HCT116 (cell line): ENCODE measurements at places on chromosomes 16 and 17. TPM values are rescaled to one million over a fixed set of nuclear protein-coding genes. Genes with fewer than 3 reads are reported as not detected.

The ITGAD gene
- 0.12 TPM for total RNA-seq

The NHLRC4 gene
- 0.22 TPM for total RNA-seq

The PRCD gene
- total RNA-seq: not detected

The TP53TG3 gene
- not detected for total RNA-seq

The CCR7 gene
- 0.69 TPM for total RNA-seq

The KRT9 gene
- 0.15 TPM for total RNA-seq

The ABCA9 gene
- total RNA-seq: not detected

DNA sequence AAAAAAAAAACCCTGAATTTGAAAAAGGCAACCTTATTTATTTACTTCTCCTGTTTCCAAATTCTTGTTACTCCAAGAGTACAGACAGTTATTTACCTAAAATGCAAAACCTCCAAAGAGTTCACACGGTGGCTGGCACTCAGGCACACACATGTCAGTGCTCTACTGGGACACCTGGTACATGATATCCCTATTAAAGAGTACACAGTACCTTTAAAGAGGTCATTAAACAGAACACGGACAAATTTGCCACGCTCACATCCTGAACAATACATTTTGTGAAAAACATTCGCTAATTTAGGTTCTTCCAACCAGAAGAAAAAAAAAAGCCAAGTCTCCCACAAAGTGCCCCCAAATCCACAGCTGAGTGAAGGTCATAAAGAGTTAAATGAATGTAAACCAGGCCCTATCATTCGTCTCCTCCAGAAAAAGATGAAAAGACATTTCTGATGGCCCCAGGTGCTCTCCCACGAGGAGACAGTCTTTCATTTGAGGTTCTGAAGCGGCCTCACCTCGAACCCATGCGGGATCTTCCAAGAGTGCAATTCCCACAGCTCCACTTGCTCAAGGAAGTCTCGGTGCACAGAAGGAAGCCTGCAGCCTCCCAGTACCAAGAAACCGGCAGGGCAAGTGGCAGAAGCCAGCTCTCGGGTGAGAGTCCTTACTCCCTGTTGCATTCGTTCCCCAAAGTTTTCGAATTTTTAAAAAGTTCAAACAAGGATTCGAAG lies 993 bp downstream of the ERN1 start:
- peak overlapping the region; percentile 74 for H3K27ac ChIP-seq
- peak overlapping the region; percentile 56 for H3K4me3 ChIP-seq
- H3K27me3 ChIP-seq: no peaks in the 10 kb centered on the region
- no peak for DNase-seq
- peaks cover 20% of the 10 kb centered on the region for H3K4me1 ChIP-seq
- H3K36me3 ChIP-seq: no peaks in the 10 kb centered on the region

- no peak for DNase-seq
- no peaks in the 10 kb centered on the region for H3K27me3 ChIP-seq
- H3K4me1 ChIP-seq: peaks cover 15% of the 10 kb centered on the region
- no peaks in the 10 kb centered on the region for H3K36me3 ChIP-seq
Observed at GRCh38 chr17:66712453-66712852, 122.5 kb upstream of the CACNG5 start.

GRCh38 chr17:64161380-64162176 lies 31.6 kb upstream of the ERN1 start:
- no peaks in the 10 kb centered on the region for H3K36me3 ChIP-seq
- H3K27me3 ChIP-seq: no peaks in the 10 kb centered on the region
- H3K27ac ChIP-seq: no peak overlapping the region
- DNase-seq: no peak
- H3K4me3 ChIP-seq: no peak overlapping the region
- H3K4me1 ChIP-seq: peaks cover 6% of the 10 kb centered on the region; the same call in 1 of the 2 replicates

DNA sequence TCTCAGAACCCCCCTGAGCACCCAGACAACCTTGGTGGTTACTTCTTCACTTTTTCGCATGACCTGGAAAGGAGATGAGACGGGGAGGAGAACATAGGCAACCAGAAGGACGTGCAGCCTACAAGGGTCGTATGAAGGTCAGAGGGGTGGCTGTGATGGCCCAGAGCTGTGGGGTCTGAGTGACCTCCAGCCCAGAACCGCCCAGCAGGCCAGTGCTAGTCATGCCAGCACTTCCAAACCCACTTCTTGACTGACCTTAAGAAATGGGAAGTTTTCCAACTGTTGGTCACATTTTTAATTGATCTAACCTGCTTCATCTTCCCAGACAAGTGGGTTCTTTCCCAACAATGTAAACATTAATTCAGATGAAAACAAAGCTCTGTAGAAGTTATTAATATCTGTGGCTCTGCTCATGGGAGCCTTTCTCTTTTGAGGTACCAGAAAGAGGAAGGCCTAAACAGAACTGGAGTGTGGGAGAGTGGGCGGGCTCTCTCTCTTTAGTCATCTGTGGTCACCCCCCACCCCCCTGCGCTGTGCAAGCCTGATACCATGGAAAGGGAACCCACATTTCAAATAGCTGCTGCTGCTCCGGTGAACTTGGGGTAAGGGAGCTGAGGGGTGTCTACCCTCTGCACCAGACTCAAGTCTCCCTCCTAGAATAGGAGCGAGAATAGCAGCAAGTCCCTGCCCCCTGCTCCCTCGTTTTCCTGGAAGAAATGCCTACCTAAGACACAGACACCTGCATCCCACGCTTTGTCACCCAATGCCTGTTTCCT lies 101.6 kb downstream of the RAB11FIP4 start:
- no peaks in the 10 kb centered on the region for H3K27me3 ChIP-seq
- H3K36me3 ChIP-seq: no peaks in the 10 kb centered on the region
- H3K4me1 ChIP-seq: peaks cover 54% of the 10 kb centered on the region
- H3K27ac ChIP-seq: no peak overlapping the region

DNA sequence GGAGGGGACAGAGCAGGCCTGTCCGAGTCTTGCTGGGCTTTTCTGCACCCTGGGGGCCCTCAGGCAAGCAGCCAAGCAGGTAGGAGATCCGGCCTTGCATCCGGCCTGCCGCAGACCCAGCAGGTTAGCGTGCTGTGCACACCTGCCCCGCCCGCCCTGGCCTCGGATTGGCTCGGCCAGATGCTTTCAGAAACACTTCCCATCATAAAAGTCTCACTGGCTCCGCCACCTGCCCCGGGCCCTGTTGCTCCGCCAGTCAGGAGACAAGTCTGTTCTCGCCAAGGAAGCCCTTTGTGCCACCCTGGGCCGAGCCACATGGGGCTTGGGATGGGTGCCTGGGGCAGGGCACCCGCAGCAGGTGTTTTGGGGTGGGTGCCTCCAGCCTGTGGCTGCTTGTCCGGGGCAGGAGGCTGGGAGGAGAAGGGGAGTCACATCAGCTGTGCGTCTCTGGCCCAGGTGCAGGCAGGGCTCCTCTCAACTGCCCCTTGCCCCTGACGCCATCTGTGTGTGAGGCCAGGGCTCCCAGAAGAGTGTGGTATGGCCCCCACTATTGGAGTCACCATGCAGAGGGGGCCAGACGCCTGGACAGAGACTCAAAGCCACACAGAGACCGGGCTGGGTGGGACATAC lies 228.2 kb upstream of the GSE1 start:
- H3K4me1 ChIP-seq: peaks cover 5% of the 10 kb centered on the region; the same call in 1 of the 2 replicates
- DNase-seq: no peak
- H3K27ac ChIP-seq: peak overlapping the region; percentile 12; the same call in 1 of the 2 replicates
- no peaks in the 10 kb centered on the region for H3K36me3 ChIP-seq
- H3K4me3 ChIP-seq: no peak overlapping the region

DNA sequence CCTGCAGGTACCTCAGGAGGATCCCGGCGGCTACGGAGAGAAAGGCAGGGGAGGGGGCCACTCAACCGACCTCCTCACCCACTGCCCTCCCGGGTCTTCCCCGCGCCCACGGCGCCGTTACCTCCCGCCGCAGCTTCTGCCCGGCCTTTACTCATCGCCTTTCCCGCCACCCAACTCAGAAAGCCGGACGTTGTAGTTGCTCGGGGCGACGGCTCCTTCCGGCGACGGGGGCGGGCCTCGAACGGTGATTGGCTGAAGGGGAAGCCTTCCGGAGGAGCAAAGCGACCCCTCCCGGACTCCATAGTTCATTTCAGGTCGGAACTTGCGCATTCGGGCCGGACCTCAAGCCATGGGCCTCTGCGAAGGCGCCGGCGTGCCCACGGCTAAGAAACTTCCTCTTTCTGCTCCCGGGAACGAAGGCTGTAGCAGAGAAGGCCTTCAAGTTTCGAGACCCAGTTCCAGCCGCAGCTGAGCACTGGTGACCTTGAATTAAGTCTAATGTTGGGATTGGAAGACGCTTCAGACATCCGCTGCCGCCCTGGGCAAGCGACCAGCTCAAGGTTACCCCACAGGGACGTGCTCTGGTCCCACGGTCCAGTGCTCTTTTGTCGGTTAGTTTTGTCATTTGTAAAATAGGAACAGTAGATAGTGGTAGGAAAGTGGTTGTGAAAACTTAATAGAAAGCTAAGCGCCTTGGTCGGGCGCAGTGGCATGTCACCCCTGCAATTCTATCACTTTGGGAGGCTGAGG lies at the start of gene PSMC3IP:
PSMC3IP (minus strand) TSS at position 198 of the 750 bp plus-strand sequence; CDS start at position 155, 43 bp downstream.
- H3K27ac ChIP-seq: peak within 1 kb of the TSS; percentile 95
- peak; percentile 87 for DNase-seq
- H3K27me3 ChIP-seq: no peaks in the 10 kb centered on the region
- peak within 1 kb of the TSS; percentile 99 for H3K4me3 ChIP-seq
- H3K4me1 ChIP-seq: peaks cover 15% of the 10 kb centered on the region

DNA sequence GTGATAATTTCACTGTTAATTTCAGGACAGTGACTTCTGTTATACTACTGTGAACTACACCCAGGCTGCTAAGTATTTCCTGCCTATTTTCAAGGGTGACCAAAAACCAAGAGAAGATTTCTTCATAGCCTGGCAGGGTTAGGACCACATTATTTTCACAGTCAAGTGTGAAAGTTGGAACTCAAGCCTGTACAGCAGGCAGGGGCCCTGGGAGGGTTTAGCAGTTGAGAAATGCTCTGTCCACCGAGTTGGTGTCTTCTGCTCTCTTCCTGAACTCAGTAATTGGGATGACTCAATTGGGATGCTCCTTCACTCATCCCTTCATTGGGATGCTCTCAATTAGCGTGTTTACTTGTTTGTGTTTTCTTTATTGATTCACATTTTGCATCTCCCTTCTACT lies 347.3 kb upstream of the CDH11 start:
- H3K4me3 ChIP-seq: no peak overlapping the region
- no peak overlapping the region for H3K27ac ChIP-seq
- H3K36me3 ChIP-seq: no peaks in the 10 kb centered on the region
- no peak for DNase-seq
- no peaks in the 10 kb centered on the region for H3K4me1 ChIP-seq
- H3K27me3 ChIP-seq: no peaks in the 10 kb centered on the region

DNA sequence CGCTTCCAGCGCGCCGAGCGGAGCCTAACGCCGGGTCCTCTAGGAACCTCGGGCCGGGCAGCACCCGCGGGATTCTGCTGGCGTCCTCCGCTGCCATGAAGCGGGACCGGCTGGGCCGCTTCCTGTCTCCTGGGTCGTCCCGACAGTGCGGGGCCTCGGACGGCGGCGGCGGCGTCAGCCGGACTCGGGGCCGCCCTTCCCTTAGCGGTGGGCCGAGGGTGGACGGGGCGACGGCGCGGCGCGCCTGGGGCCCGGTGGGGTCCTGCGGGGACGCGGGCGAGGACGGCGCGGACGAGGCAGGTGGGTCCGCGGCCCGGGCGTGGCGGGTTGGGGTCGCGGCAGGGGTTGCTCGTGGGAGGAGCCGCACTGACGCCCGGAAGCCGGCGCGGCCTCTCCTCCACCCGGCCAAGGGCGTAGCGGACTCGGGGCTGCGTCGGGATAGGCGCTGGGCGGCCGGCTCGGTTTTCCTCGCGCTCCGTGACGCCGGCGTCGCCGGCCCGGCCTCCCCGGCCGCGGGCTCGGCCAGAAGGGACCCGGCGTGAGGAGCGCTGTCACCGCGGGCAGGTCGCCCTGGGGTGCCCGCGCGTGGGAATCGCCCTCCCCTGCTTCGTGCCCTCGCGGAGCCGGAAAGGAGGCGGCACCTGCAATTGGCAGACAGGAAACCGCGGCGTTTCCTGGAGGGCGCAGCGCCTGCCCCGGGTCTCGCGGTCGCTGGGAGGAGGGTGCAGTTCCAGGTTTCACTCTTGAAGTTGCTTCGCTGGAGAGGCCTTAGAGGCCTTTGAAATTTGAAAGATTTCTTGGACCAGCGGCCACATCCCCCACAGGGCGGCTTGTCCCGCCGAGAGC lies 432 bp downstream of the ZNF276 start:
- DNase-seq: no peak
- H3K27ac ChIP-seq: peak overlapping the region; percentile 97
- H3K36me3 ChIP-seq: peaks cover 23% of the 10 kb centered on the region; the same call in 1 of the 2 replicates
- no peaks in the 10 kb centered on the region for H3K27me3 ChIP-seq
- H3K4me3 ChIP-seq: peak overlapping the region; percentile 88

DNA sequence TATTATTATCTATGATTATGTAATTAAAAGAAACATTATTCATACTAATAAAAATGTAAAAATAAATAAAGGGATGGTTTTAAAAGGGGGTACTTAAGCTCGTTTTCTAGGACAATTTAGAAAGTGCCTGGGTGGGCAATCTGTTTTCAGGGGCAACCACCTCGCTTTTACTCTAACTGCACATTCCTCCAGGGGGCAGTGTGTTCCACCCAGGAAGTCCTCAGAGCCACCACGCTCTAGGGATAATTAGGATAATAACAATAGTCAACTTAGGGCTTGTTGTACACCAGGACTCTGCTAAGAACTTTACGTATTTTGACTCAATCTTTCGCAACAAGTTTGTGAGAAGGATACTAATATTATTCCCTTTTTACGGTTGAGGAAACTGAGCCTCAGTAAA lies 396.7 kb upstream of the MAF start:
- no peaks in the 10 kb centered on the region for H3K4me1 ChIP-seq
- H3K4me3 ChIP-seq: no peak overlapping the region
- no peak for DNase-seq
- H3K27ac ChIP-seq: no peak overlapping the region
- no peaks in the 10 kb centered on the region for H3K27me3 ChIP-seq

- peaks cover 9% of the 10 kb centered on the region; the same call in 1 of the 2 replicates for H3K36me3 ChIP-seq
- no peaks in the 10 kb centered on the region for H3K27me3 ChIP-seq
- no peak overlapping the region for H3K4me3 ChIP-seq
Observed at GRCh38 chr16:85690469-85691064, 1.8 kb upstream of the GINS2 start.

DNA sequence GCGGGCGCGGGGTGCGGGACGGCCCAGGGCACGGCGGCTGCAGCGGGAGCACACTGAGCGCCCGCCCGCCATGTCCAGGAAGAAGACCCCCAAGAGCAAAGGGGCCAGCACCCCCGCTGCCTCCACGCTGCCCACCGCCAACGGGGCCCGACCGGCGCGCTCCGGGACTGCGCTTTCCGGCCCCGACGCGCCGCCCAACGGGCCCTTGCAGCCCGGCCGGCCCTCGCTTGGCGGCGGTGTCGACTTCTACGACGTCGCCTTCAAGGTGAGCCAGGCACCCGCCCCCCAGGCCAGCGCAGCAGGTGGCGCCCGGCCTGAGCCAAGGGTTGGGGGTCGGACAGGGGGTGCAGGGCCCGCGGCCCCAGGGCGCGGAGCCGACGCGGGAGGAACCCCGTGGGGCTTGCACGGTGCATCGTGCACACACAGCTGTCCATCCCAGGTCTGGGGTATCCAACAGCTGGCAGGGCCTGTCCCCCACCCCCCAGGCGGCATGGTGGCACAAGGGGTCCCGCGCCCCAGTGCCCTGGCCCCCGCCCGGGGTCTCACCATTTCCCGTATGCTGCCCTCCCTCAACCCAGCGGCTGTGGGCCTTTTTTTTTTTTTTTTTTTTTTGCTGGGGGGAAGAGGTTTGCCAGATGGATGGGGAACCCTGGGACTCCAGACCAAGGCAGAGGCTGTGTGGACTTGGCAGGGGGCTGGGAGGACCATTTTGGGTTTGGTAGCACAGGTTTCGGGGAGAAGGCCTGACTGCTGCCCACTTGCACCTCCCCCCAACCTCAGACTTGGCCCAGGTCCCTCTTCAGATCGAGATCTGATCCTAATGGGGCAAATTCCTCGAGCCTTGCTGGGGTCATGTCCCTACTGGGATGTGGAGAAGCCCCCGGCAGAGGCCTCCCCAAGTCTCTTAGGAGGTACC lies 547 bp downstream of the RAB26 start:
- peak overlapping the region; percentile 84 for H3K27ac ChIP-seq
- no peaks in the 10 kb centered on the region for H3K27me3 ChIP-seq
- DNase-seq: no peak
- H3K4me1 ChIP-seq: peaks cover 46% of the 10 kb centered on the region
